ENCODE measurements at places on chromosomes 1 and 21.

DNA sequence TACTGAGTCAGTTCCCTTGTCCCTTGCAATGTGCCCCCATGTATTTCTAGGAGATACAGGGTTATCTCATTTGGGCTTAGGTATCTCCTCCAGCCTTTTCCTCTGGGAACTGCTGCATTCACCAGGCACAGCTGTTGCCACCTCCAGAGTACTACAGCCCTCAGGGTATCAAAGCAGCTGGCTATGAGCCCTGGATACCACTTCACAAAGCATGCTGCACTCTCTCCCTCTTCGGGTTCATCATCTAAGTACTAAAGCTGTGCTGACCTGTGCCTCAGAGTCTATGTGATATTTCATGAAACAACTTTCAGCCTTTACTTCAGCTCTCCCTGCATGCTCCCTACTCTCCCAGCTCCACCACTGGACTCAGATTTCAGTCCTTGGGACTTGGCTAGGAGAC, 62.3 kb downstream of the CCDC185 start:
- DNase-seq: no peak

DNA sequence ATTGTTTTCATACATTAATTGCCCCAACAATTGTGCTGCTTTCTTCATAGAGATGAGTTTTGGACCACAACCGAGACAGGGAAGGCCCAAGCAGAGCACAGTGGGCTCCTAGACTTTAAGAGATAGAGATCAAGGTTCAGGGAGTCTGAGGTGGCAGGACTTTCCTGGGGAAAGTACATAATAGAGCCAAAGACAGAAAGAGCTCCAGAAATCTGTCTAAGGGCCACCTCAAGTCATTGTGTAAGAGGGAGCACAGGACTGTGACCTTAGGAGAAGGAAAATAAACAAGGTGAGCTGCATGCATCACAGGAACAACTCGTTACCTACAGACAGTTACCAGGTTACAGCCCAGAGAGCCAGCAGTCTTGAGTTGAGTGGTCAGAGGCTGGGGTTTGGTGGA, 41.3 kb upstream of the CR2 start:
- no peak for DNase-seq

DNA sequence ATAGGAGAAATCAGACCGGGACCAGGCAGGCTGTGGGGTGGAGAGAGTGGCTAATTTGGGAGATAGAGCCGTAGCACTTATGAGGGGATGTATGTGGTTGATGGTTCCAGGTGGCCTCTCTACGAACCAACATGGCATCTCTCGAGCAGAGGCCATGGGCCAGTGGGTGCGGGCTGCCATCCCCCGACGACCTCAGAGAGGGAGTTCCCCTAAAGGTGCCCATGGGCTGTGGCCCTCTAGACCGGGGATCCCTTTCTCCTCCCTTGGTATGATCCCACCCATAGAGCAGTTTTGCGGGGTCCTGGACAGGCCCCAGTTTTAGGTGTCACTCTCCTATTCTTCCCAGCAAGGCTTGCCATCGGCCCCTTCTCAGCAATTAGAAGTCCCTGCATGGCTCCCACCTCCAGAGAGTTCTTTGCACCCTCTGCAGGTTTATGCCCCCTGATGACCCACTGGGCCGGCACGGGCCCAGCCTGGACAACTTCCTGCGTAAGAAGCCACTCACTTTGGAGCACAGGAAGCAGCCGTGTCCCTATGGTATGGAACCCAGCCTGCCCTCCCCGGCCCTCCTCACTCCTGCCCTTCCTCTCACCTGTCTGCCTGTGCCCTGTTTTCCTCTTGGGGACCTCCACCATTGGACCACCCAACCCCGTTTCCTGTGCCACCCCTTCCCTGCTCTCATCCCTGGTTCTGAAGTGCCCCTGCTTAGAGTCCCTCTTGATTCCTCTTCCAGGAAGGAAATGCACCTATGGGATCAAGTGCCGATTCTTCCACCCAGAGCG, 7.8 kb downstream of the ZC3H12A start:
- no peak for DNase-seq

- DNase-seq: no peak
Measured at GRCh38 chr1:175754921-175755320, 11.5 kb upstream of the TNR start.

DNA sequence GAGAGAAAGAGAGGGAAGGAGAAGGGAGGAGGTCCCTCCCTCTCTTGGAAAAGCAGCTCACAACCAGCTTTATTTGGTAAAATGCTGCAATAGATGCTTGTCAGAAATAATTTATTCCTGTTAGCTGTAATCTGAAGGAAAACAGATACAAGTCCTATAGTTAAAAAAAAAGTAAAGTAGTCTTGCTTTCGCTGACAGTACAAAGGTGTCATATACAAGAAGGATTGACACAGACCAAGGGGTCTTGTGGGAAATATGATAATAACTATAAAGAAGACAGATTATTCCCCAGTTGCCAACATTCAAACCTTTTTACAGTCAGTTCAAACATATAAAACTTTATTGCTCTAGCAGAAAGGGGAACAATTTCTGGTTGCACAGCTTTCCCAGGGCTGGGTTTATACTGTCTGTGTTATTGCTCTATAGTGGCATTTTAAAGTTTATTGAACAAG, 145.0 kb downstream of the PBX1 start:
- no peak for DNase-seq

- no peak for DNase-seq
Measured at GRCh38 chr1:112666946-112667345, 7.5 kb upstream of the MOV10 start.

DNA sequence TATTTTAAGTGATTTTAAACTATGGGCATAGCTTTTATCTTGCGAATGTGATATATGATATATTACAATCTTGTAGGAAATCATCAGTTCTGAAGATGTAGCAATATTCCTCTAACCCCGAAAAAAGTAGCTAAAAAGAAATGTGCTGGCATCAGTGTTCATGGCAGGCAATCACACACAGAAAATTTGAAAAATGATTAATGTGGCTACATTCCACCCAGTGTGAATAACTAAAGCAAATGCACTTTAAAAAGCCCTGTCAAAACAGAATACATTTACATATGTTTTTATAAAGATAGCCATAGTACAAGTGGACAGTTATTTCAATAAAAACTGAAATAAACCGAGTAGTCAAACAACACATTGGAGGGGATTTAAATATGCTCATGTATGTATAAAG, 260.2 kb downstream of the HHAT start:
- no peak for DNase-seq

GRCh38 chr1:182236651-182237077, 154.9 kb downstream of the GLUL start:
- DNase-seq: no peak

DNA sequence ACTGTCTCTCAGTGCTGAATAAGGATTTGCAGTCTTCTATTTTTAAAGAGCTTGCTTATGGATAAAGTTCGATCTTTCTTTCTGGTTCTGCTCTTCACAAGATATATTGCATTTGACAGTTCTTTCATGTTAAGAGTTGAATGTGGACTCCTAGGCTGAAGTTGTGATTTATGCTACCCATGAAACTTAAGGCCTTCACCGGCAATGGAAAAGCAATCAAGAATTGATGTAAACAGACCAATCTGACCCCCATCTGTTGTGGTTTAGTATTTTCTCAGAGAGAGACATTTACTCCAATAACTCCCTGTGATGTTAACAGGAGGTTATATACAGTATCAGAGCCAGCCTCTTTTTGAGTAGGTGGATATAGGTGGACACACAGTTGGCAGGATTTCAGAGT, 165.8 kb downstream of the PAPPA2 start:
- no peak for DNase-seq

All from stimulated activated CD8-positive, alpha-beta memory T cell treated with anti-CD3 and anti-CD28 coated beads, Interleukin-7, amount 100 ng/mL, for 24 hours (primary cell).